GM18507 (cell line): ENCODE measurements at places on chromosomes 7 and 10.
A peak's percentile ranks its signal among the peaks of the same experiment; 100 is the strongest.

DNA sequence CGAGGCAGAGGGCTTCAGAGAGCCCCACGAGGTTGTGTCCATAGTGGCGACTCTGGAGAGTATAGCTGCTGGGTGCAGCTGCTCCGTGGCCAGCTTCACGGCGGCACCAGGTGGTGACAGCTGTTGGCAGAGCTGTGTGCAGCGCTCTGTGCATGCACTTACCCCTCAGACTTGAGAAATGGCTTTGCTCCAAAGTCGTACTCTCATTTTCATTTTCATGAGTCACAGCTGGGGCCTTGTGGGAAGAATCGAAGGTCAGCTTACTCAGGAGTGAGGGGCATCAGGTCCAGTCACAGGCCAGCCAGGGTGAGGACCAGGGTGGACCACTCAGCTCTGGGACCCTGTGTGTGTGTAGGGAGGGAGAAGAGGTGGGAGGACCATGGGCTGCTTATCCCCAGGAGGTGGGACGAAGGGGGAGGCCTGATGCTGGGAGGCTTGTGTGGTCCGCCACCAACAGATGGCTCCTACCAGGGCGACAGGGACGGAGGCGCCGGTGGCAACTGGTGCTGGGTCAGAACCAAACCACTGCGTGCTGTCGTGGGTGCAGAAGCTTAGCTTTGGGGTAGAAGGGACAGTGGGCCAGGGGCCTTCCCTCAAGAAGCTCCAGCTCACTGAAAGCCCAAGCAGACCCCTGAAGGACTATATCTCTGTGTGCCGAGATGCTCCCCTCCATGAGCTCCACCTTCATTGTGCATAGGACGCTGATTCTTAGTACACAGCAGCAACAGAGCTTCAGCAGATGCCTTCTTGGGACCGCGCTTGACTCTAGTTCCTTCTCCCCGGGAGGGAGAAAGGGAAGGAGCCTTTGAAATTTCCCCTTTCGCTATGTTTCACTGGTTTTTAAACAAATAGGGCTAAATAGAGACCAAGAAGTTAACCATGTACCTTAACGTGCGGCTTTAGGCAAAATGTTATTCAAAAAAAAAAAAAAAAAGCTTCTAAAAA lies 225.0 kb downstream of the CELF2 start:
- no peak for DNase-seq

DNA sequence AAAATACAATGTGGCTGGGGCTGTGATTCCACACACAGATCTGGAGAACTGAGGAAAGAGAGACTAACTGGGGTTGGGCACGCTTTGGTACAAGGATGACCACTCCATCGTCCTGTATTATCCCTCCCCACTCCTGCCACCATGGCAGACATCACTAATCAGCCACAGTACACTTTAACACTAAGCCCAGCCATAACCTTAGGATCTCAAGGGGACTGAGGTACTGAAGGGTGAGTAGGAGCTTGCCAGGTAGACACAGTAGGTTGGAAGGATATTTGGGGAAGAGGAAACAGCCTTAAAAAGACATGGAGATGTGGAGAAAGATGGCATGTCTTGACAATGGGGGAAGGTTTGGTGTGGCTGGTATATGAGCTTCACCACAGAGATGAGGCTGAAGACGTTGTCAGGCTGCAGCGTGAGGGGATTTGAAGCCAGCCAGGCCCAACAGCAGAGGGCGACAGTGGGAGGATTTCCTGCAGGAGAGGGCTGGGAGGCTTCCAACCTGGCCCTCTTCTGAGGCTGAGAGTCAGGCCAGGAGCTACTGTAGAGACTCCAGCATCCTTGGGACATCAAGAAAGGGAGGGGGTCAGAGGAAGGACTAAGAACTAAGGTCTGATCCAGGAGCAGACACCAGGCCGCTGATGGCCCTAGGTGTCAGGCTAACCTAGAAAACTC lies 58.6 kb upstream of the COL13A1 start:
- DNase-seq = no peak

GRCh38 chr7:7938471-7938870 lies 30.1 kb upstream of the GLCCI1 start:
- DNase-seq = no peak

GRCh38 chr7:4667776-4668509 lies 14.2 kb upstream of the FOXK1 start:
- no peak for DNase-seq

DNA sequence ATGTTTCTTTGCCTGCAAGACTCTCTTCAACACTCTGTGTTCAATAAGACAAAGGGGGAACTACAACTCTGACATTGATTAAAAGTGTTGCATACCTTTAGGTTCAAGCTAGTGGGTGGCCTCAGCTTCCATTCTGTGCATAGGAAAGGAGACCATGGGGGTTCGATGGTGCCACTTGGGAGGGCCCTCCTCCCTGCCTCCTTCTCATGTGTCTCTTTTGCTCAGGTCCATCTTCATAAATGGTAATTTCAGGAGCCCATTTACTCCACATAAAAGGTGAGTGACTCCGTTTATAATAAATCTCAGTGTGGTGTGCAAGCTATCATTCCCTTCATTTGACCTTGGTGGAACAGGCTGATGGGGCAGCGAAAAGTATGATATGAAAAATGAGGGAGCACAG lies 285.1 kb downstream of the LRMDA start:
- no peak for DNase-seq

DNA sequence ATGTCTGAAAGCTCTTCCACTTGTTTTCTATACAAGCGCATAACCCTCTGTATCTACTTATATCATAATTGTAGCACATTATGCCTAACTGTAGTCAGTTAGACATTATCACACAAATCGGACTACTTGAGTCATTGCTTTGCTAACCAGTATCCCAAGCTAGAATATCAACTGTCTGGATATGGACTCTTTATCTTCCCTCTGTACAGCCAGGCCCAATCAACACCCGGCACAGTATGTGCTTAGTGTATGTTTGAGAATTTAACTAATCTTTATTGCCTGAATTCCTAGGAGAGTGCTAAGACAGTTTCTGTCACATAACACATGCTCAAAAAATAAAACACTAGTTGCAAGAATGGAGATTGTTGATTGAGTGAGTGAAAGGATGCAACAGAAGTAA lies 211.2 kb downstream of the ARL4A start:
- no peak for DNase-seq

DNA sequence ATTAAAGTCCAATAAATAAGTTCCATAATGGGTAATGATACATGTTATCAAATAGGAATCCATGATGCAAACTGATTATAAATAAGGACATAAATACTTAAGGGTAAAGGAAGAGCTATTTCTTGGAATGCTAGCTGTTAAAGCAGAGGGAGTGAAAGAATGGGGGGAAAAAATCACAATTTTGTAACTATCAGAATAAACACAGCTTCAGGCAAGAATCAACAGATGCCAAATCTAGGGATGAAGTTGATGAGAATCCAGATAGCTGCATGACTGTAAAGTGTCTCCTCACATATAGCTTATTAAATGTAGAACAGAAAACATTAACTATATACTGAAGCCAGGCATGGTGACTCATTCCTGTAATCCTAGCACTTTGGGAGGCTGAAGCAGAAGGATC lies 4.9 kb downstream of the IPMK start:
- DNase-seq = no peak

GRCh38 chr10:43392748-43393147 lies 16.2 kb downstream of the HNRNPF start:
- DNase-seq = no peak

GRCh38 chr10:88228130-88228529 lies 355.0 kb downstream of the RNLS start:
- no peak for DNase-seq

GRCh38 chr7:157336383-157337315 lies at the start of gene DNAJB6:
TSS of gene DNAJB6 (plus strand) at chr7:157337004. CDS start at chr7:157358573, 21,569 bp downstream.
- DNase-seq = peak; percentile 87

GRCh38 chr7:21253740-21254687 lies 173.9 kb upstream of the SP4 start:
- peak; percentile 2 for DNase-seq

- DNase-seq = no peak
These were observed 27.5 kb downstream of the STRA8 start for GRCh38 chr7:135260930-135261721.

- no peak for DNase-seq
These were observed 448.5 kb upstream of the ANKRD30A start for GRCh38 chr10:36676756-36677430.

DNA sequence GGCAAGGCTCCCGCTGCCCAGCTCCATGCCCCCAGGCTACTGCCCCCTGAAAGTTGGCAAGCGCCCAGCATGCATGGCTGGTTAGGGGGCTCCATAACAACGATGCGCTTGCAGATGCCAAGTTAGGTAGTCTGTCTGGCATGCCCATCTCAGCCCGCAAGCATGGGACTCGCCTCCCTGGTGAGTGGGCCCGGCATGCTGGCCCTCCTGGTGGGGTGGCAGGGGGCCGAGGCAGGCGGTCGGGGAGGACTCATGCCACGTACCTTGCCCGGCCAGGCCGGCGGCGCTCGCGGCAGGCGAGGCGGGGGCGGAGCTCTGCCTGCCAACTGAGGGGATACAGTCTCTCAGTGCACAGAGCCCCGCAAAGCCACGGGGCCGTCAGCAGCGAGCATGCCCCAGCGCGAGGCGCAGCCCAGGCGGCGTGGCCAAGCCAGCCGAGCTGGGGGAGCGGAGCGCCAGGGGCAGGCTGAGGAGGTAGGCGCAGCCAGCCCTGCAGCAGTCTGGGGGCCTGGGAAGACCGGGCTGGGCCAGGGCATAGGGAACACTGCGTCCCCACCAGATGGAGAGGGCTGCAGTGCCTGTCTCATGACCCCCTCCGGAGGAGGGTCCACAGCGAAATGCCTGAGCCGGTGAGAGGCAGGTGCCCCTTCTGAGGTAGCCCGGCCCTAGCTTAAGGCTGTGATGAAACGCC lies 28.0 kb upstream of the NDST2 start:
- DNase-seq = no peak

GRCh38 chr7:23970193-23970592 lies 260.2 kb downstream of the STK31 start:
- no peak for DNase-seq

DNA sequence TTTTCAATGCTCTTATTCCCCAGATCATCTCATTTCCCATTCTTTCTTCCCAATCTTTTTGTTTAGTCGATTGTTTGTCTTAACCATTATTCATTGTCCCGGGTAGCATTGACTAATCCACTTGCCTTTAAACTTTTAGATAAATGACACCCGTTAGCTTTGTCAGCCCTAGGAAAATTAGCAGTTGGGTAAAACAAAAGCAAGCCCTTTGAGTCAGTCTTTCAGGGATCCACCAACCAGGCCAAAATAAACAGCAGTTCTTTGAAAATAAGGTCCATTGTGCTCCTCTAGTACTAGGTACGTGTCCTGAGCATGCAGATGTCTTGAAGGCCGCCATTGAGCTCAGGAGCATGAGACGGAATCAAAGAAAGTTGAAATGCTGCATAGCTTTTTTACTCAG lies 369.7 kb upstream of the MYO3A start:
- DNase-seq = no peak

DNA sequence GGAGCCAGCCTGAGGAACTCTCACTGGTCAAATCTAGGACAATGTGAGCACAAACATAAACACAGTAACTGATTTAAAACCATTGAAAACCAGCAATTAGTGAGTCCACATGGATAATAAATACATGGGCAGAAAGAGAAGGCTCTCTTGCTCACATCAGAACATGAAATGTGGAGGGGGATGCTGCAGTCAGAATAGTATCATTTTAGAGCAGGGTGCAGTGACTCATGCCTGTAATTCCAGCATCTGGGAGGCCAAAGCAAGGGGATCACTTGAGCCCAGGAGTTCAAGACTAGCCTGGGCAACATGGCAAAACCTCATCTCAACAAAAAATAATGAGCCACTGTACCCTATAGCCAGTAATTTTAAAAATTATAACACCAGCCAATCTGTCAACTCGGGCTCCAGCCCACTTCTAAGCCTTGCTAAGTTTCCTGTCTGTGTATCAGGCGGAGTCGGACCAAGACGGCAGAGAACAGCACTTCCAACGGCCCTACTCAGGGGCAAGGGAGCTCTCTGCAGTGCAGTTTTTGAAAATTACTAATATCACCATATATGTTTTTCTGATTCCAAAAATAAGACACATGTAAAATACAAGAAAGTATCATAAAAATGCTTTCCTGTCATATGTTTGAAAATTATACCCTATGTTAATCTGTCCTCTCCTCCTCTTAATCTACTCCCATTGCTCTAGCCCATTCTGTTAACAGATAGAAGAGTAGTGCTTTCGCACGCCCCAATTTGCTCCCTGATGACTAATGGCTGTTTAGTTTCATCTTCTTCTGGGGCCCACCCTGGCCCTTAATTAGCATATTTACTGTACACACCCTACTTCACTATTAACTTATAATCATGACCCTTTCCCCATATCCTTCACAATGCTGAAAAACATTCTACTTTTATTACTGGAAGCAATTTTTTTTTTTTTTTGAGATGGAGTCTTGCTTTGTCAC lies 17.1 kb downstream of the URGCP start:
- no peak for DNase-seq

GRCh38 chr10:132541601-132542011 lies 4.0 kb downstream of the INPP5A start:
- DNase-seq = no peak

DNA sequence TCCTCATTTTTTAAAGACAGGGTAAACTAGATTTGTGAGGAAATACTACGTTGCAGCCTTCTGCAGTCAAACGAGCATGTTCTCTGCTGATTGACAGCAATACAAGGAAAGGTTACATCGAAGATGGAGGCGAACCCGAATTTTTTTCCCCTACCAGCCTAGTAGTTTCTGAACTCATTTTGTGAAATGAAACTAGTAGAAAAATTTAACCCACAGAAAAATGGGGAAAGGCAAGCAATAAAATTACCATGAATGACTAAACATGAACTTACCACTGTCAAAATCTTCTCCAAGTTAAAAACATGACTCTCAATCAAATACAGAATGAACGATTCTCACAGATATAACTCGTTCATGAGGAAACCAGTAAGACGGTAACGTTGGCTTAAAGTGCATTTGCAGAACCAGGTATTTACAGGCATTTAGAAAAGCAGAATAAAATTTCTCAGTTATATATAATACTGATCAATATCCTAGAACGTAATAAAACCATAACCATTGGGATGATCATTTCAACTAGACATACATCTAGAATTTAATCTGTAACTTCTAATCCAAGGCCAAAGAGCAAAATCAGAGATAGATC lies 73.9 kb downstream of the CELF2 start:
- DNase-seq = no peak

- no peak for DNase-seq
These were observed 199.9 kb upstream of the DPP6 start for GRCh38 chr7:153852261-153852660.

- DNase-seq = no peak
These were observed 34.2 kb upstream of the CREB3L2 start for GRCh38 chr7:138036135-138036534.

GRCh38 chr7:26865094-26865388 lies 651 bp upstream of the SKAP2 start:
- DNase-seq = no peak
